Naive B cell (primary cell): ENCODE measurements at places on chromosomes 12 and 14.

DNA sequence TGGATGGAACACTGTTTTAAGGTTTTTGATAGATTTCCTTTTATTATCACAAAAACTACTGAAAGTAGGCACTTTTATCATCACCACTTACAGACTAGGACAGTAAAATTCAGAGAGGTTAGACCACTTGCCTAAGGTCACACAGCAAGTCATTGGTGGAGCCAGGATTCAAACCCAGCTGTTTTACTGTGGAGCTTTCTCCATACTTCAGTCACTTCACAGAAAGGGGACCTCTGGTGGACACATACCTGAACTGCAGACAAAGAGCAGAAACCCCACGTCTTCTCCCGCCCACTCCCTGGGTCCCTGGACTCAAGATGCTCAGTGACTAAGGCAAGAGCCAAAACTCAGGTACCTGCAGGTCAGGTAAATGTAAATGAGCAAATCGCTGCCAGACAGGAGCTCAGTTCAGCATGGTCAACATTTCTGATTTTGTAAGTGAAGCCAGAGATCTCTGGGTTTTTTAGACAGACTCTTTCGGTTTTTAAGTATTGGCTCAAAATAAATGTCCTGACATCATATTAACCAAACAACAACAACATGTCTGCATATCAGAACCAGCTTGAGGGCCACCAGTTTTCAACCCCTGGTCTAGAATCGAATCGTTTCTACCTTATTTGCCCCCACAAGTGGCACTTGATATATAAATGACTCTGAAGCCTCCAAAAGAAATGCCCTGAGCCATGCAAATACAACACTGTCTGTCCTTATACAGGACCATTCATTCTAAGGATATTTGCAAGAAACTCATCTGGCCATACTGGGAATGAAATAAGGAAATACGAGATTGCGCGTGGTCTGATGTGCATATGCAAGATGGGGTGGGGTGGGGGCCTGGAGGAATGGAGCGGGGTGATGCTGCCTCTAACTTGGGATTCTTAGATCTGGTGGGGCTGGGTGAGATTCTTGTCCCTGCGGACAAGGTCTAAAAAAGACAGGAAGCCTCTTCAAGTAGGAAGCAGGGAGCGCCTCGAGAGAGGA, 110.9 kb downstream of the KSR2 start:
- no peak overlapping the region for H3K27ac ChIP-seq
- peaks cover 2% of the 10 kb centered on the region for H3K27me3 ChIP-seq
- no peaks in the 10 kb centered on the region for H3K4me1 ChIP-seq
- H3K36me3 ChIP-seq, result no peaks in the 10 kb centered on the region
- DNase-seq, result peak; percentile 18

DNA sequence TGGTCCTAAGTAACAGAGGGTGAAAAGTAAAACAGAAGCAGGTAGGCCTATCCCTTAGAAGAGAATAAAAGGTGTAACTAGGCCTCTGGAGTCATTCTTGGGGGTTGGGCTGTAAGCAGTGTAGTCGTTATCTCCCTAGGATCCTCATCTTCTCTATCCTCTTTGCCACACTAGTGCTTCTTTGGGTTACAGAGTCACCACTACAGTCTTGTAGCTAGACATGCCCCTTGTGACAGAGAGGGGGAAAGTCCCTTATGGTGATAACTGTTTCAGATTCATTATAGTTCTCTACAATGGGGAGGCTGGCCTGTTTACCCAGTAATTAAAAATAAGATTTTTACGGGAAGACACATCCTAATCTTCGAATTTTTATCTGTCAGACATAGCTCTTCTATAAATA, 16.4 kb upstream of the SRP54 start:
- H3K27me3 ChIP-seq, result no peaks in the 10 kb centered on the region
- no peak for DNase-seq
- H3K27ac ChIP-seq, result no peak overlapping the region
- H3K4me1 ChIP-seq, result no peaks in the 10 kb centered on the region
- H3K4me3 ChIP-seq, result no peak overlapping the region

DNA sequence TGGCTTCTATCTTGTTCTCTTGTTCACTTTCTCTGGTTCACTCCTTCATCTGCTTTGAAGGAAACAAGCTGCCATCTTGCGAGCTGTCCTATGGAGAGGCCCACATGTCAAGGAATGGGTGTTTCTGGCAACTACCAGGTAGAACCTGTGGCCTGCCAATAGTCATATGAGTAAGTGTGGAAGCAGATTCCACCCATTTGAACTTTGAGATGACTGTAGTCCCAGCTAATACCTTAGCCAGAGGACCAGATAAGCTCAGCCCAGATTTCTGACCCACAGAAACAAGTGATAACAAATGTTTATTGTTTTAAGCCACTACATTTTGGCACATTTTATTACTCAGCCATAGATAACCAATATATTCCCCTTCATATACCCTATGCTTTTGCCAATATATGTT, 4.0 kb upstream of the SLC38A2 start:
- peaks cover 16% of the 10 kb centered on the region for H3K4me1 ChIP-seq
- no peak overlapping the region for H3K27ac ChIP-seq
- no peaks in the 10 kb centered on the region for H3K27me3 ChIP-seq
- DNase-seq, result no peak

GRCh38 chr12:19755136-19755535, 315.8 kb downstream of the AEBP2 start:
- no peaks in the 10 kb centered on the region for H3K4me1 ChIP-seq
- DNase-seq, result no peak
- H3K36me3 ChIP-seq, result no peaks in the 10 kb centered on the region
- no peaks in the 10 kb centered on the region for H3K27me3 ChIP-seq
- H3K4me3 ChIP-seq, result no peak overlapping the region
- H3K27ac ChIP-seq, result no peak overlapping the region

DNA sequence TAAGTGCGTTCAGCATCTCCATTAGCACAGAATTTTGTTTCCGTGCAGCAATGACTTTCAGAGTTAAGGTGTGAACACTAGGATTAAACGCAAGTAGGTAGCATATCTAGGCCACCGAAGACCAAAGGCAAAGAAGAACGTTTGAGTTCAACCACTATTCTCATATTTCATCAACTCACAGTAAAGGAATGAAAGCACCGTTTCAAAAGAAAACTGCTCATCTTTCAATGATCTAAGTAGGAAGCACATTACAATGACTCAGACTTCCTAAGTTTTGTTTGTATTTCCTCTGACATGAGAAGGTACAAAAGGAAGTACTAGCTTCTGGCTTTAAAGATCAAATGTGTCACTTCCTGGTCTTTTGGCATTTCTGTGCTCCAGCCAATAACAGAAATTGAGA, 57.6 kb downstream of the ACADS start:
- H3K36me3 ChIP-seq, result peaks cover 8% of the 10 kb centered on the region
- H3K27me3 ChIP-seq, result no peaks in the 10 kb centered on the region
- DNase-seq, result no peak
- no peak overlapping the region for H3K27ac ChIP-seq
- H3K4me3 ChIP-seq, result no peak overlapping the region

DNA sequence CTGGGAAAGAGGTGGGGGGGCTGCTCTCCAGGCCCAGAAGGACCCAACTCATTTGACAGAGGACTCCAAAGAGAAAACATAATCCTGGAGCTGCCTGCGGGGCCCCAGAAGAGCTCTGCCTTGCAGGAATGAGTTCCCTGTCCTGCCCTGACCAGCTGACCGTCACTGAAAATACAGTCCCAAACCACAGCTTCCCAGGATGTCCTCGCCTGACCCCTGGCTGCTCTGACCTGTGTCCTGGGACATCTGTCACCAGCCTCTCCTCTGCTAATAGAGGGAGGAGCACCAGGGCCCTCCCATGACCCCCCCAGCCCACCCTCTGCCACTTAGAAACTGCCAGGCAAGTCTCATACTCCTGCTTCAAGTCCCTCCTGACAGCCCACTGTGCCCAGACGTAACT, 9.8 kb downstream of the FIGNL2 start:
- H3K27ac ChIP-seq, result no peak overlapping the region
- no peak for DNase-seq
- no peaks in the 10 kb centered on the region for H3K4me1 ChIP-seq
- H3K36me3 ChIP-seq, result no peaks in the 10 kb centered on the region

DNA sequence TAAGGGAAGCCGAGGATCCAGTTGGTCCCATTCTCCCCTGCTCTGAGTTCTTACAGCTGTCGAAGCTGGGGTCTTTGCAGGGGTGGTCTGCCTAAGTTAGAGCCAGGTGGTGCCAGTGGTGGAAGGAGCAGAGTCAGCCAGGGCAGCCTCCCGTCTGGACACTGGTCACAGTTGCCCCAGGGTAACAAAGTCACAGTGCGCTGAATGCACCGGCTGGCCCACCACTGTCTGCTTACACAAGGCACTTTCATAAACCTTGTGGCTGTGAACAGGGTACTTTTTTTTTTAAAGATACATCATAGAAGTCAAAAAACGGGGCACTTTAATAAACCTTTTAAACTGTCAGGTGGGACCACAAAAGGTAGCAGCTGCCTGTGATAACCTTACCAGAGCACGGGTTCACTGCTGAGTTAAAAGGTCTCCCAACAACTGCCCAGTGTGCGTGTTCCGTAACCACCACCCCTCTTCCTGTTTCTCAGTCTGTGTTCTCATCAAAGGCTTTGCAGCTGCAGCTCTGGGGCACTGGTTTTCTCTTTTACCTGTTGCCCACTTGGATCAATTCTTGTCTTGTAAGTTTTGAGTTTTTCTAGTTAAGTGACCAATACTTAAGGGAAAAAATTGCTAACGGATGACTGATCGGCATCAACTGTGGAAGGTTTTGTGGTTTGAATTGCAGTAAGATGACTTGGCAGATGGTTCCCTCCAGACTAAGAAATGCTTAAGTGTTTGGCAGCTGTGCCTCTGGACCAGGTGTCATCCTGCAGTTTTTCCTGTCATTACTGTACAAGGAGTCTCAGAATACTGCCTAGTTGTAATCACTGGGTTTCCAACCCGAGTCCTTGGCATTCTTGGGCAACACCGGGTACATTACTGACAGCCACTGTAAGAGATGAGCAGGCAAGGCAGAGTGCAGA, 55.9 kb downstream of the DYNC1H1 start:
- peaks cover 7% of the 10 kb centered on the region for H3K36me3 ChIP-seq
- H3K27ac ChIP-seq, result no peak overlapping the region
- H3K4me1 ChIP-seq, result no peaks in the 10 kb centered on the region
- no peaks in the 10 kb centered on the region for H3K27me3 ChIP-seq
- no peak for DNase-seq

DNA sequence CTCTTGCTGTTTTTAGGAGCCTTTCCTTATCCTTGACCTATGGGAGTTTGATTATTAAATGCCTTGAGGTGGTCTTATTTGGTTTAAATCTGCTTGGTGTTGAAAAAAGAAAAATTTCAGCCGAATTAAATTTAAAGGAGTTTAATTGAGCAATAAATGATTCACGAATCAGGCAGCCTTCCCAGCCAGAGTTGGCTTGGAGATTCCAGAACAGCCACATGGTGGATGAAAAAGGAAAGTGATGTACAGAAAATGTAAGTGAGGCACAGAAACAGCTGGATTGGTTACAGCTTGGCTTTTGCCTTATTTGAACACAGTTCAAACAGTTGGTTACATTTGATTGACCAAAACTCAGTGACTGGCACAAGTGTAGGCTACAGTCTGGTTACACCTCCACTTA, 69.7 kb downstream of the WASHC3 start:
- no peak for DNase-seq
- H3K27me3 ChIP-seq, result no peaks in the 10 kb centered on the region
- no peaks in the 10 kb centered on the region for H3K4me1 ChIP-seq
- no peaks in the 10 kb centered on the region for H3K36me3 ChIP-seq
- H3K4me3 ChIP-seq, result no peak overlapping the region

DNA sequence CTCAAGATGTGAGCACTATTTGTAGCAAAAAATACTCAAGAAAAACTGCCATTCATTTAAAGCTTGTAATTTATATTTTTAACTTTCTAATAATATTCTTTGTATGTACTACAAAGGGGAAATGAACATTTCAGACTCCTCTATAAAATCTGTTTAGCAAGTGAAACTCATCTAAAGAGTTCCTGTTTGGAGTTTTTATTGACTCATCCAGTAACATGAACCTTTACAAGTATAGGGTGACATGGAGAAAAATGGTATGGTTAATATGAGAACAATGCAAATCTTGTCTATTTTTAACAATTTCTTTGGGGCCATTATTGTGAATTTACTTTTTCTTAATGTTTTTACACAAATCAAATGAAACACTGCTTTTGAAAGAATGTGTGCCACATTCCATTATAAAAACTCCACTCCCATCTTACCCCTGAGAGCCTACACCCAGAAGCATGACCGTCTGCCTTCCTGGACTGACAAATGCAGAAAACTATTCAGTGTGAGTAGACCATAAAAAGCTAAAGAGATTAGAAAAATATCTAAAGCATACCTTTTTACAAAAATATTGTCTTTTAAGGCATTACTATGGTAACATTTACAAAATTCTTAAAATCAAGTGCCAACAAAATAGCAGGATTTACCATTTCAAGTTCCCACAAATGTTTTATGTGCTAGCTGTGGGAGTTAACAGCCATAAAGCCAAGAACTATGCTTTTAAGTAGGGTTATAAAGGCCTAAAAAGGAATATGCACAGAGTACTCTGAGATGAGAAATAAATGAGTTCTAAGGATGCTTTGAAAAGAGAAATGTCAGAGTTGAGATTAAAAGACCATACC, 144.0 kb downstream of the ADAMTS20 start:
- H3K36me3 ChIP-seq, result no peaks in the 10 kb centered on the region
- DNase-seq, result no peak
- H3K4me3 ChIP-seq, result no peak overlapping the region
- H3K4me1 ChIP-seq, result no peaks in the 10 kb centered on the region
- H3K27me3 ChIP-seq, result no peaks in the 10 kb centered on the region

- H3K4me1 ChIP-seq, result peaks cover 63% of the 10 kb centered on the region
- no peak for DNase-seq
- H3K27ac ChIP-seq, result peak overlapping the region; percentile 49
- H3K4me3 ChIP-seq, result peak overlapping the region; percentile 56
These were observed 6.2 kb downstream of the FOXJ2 start for GRCh38 chr12:8038659-8039114.

- H3K27ac ChIP-seq, result no peak overlapping the region
- no peak overlapping the region for H3K4me3 ChIP-seq
- H3K27me3 ChIP-seq, result no peaks in the 10 kb centered on the region
- peaks cover 7% of the 10 kb centered on the region for H3K4me1 ChIP-seq
- no peak for DNase-seq
These were observed 58.1 kb upstream of the NUDT4 start for GRCh38 chr12:93319523-93320050.

DNA sequence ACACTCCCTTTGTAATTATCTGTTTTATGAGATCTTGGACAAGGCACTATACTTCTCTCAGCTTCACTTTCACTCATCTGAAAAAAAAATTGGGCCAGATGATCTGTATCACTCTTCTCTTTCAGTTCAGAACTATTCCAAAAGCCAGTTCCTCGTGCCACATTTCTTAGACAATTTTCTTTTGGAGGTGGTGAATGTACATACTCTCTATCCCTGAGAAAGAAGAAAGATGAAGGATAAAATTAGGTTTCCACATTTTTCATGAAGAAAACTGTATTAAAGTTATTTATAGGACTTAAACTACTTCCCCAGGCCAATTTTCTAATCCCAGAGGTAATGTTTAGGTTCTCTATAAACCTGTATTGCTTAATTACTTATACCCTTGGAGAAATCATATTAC, 171.6 kb downstream of the SLC6A15 start:
- H3K36me3 ChIP-seq, result no peaks in the 10 kb centered on the region
- H3K4me3 ChIP-seq, result no peak overlapping the region
- H3K27me3 ChIP-seq, result no peaks in the 10 kb centered on the region
- H3K4me1 ChIP-seq, result no peaks in the 10 kb centered on the region
- no peak for DNase-seq
